ENCODE measurements at places on chromosomes 7 and 10.
A peak's percentile ranks its signal among the peaks of the same experiment; 100 is the strongest.

GRCh38 chr7:130286881-130287280 is 6.1 kb upstream of the CPA4 start:
- H3K4me3 ChIP-seq: no peak overlapping the region
- H3K27me3 ChIP-seq: no peaks in the 10 kb centered on the region
- no peak for DNase-seq
- H3K36me3 ChIP-seq: no peaks in the 10 kb centered on the region
- H3K27ac ChIP-seq: no peak overlapping the region

DNA sequence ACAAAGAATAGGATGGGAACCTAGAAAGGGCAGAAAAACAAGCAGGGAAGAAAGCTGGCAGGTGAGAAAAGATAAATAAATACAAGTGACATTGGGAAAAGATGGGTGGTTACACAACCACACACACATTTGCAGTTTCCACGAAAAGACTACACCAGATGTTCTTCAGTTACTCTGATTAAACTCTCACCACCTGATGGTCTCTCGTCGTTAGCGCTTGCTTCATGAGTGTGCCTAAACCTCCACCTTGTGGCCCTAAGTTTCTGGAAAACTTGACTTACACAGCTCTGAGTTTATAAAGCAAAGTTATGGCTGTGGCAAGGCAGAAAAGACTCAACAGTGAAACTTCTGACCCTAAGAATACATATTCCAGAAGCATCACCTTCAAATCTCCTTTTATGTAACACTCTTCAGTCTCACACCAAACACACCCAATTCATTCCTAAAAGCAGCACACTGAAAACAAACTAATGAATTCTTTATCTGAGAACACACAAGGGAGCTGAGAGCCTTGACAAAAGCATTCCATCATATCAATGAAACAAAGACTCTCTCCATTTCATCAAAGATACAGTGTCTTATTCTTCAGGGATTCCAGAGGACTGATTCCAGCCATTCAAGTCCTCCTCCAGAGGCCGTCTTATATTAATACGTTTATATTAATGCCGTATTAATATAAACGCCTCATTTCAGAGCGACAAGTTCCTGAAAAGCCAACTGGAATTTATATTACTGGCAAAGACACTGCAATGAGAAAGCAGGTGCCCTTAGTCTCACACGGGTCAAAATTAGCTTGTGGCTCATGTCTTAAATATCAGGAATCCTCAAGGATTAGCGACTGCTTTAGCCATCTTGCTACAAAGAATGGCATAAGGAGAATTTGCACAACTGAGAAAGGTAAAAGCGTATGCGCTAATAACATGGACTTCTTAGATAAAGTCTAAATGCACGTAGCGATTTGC is 77.6 kb downstream of the RNF216 start:
- DNase-seq: no peak
- H3K4me1 ChIP-seq: no peaks in the 10 kb centered on the region
- H3K4me3 ChIP-seq: no peak overlapping the region
- H3K27ac ChIP-seq: no peak overlapping the region
- peaks cover 19% of the 10 kb centered on the region for H3K36me3 ChIP-seq

DNA sequence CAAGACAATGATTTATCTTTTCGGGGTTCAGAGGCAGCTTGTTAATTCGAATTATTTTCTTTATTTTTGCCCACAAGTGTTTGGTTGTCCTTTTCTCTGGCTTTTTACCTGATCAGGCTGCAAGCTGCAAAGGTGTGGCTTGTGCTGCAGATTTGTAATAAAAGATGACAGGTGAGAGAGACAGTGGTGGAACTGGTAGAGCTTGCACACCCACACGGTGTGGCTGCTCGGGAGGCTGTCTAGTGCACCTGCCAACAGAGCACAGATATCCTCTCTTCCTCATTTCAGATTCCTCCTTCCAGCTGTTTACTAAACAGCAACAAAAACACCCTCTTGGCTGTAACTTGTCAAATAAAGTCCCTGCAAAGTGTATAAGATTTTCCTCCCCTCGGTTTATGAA is 9.2 kb downstream of the GJD4 start:
- H3K4me3 ChIP-seq: no peak overlapping the region
- no peak overlapping the region for H3K27ac ChIP-seq
- H3K36me3 ChIP-seq: no peaks in the 10 kb centered on the region
- H3K4me1 ChIP-seq: no peaks in the 10 kb centered on the region
- H3K27me3 ChIP-seq: peaks cover 19% of the 10 kb centered on the region

DNA sequence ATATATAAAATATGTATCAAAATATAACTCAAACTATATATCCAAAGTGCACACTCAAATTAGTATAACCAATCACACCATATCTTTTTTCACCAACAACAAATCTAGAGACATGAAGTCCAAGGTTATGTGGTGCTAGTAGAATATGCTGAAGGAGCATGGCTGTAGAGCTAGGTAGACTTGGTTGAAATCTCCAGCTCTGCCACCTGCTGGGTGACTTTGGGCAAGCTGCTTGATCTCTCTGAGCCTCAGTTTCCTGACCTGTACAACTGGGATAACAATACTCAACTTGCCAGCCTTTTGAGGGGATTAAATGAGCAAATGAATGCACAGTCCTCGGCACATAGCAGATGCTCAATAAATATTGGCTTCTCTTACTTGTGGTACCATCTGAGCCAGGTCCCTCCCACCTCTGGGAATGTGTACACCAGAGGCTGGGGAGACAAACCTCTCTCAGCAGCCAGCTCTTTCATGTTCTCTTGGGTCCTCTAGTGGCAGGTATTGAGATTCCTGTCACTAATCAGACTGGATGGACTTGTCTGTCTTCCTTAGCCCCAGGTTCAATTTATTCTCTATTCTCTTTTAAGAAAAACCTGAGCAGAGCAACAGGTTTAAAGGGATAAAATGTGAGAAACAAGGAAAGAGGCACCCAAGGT is 94.3 kb upstream of the PDE1C start:
- peak; percentile 70 for DNase-seq
- H3K27me3 ChIP-seq: no peaks in the 10 kb centered on the region
- H3K27ac ChIP-seq: no peak overlapping the region

- no peaks in the 10 kb centered on the region for H3K36me3 ChIP-seq
- H3K4me3 ChIP-seq: no peak overlapping the region
- no peak for DNase-seq
- H3K4me1 ChIP-seq: peaks cover 8% of the 10 kb centered on the region
- no peaks in the 10 kb centered on the region for H3K27me3 ChIP-seq
Observed at GRCh38 chr7:5406957-5407945, 16.4 kb downstream of the TNRC18 start.

DNA sequence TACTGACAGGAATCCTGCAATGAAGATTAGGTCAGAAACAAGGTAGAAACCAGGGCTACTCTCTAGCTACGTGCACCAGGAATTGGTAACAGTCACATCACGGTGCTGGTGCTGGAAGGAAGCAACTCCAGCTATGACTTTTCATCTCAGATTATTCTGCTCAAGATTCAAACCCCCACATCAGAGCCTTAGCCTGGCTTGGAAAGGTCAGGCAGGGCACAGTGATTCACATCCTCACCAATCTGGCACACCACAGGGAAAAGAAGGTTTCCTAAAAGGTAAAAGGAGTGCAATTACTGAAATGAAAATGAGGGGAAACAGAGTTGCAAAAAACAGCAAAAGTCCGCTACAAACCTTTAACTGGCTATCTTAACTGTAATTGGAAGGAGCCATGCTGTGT is 240.2 kb upstream of the NPSR1 start:
- H3K4me1 ChIP-seq: no peaks in the 10 kb centered on the region
- no peak overlapping the region for H3K4me3 ChIP-seq
- no peaks in the 10 kb centered on the region for H3K27me3 ChIP-seq
- peak; percentile 19 for DNase-seq
- H3K27ac ChIP-seq: no peak overlapping the region
- H3K36me3 ChIP-seq: no peaks in the 10 kb centered on the region

GRCh38 chr7:121714559-121715303 is 158.2 kb upstream of the PTPRZ1 start:
- H3K27me3 ChIP-seq: no peaks in the 10 kb centered on the region
- no peak overlapping the region for H3K27ac ChIP-seq
- H3K4me1 ChIP-seq: no peaks in the 10 kb centered on the region
- no peak overlapping the region for H3K4me3 ChIP-seq
- no peaks in the 10 kb centered on the region for H3K36me3 ChIP-seq
- DNase-seq: no peak

DNA sequence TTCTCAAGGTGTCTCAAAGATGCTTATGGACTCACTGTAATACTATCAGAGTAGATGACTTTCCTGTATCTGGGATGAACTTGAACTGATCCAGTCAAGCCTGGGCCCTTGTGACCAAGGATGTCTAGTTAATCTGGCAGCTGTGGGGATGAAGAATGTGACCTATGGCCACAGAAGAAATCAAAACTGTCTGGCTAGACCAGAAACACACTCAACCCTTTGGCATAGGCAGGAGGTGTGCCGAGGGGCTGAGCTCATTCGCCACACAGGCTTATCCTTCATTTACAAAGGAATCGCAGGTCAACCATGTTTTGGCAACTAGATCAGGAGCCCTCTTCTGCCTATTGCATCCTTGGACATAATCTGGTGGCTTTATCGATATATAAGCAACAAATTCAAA is 110.6 kb downstream of the ATXN7L1 start:
- H3K27me3 ChIP-seq: no peaks in the 10 kb centered on the region
- DNase-seq: no peak
- H3K27ac ChIP-seq: no peak overlapping the region
- H3K4me1 ChIP-seq: peaks cover 7% of the 10 kb centered on the region
- H3K4me3 ChIP-seq: no peak overlapping the region
- no peaks in the 10 kb centered on the region for H3K36me3 ChIP-seq

All from endothelial cell of umbilical vein (primary cell).